Brain microvascular endothelial cell (primary cell): ENCODE measurements at places on chromosomes 12 and 14.

DNA sequence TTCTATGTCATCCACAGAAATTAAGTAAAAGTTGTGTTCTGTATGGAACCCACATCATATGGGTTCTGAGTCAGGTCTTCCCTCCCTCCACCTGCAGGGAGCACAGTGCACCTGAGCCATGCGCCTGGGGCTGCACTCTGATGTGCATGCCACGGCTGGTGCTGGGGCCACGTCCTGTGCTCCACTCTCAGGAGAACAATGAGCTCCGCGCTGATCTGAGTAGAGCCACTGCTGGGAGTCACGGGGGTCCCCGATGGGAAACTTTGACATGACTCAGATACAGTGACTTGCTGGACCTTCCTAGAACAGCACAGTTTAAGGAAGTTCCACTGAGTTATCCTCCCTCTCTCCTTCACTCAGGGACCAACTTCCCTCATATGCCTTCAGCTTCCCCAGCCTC is 683.4 kb downstream of the TMEM121 start:
- no peak for DNase-seq

- DNase-seq: no peak
Observed at GRCh38 chr14:105845725-105846309, 319.4 kb downstream of the TMEM121 start.

DNA sequence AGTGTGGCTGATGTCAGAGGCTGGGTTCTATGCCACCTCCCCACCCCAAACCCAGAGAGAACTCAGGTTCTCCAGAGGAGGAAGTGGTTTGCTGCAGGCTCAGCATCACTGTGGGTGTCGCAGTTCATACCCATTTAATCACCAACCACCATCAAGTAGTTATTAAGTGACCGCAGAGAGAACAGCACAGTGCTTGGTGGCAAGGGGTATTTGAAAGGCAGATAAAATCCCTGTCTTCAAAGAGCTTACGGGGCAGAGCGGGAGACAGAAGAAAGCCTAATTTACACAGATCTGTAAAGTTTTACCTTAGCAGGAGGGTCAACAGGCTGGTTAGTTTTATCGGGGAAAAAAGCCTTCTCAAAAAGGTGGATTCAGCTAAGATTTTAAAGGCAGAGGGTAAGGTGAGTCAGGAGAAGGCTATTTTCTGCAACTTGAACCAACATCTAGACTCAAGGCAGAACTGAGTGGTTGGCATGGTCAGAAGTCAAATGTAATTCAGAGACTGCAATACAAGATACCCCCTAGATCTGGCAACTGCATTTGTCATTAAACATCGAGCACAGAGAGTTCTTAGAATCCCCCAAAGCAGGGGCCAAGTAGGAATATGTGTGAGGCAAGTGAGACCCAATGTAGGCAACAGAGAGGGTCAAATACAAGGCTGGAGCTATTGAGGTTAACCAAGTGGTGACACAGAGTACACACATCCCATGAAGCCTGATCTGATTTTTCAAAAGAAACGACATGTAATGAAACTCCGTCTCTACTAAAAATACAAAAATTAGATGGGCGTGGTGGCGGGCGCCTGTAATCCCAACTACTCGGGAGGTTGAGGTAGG is 13.2 kb downstream of the PXN start:
- no peak for DNase-seq

DNA sequence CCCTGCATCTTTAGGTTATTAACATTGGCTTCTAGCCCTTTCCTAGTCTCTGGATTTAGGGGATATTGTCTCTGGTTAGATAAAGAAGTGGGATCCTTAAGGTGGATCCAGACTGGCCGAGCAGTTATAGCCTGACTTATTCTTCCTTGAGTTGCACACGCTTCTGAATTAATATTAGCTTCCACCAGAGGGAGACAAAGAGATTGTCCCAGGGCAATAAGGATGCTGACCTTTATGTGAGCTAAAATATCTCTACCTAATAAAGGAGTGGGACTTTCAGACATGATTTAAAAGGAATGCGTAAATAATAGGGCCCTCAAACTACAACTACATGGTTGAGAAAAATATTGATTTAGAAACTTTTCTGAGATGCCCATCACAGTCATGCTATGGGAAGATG is 139.7 kb downstream of the SLCO1B3 start:
- DNase-seq: peak; percentile 18

DNA sequence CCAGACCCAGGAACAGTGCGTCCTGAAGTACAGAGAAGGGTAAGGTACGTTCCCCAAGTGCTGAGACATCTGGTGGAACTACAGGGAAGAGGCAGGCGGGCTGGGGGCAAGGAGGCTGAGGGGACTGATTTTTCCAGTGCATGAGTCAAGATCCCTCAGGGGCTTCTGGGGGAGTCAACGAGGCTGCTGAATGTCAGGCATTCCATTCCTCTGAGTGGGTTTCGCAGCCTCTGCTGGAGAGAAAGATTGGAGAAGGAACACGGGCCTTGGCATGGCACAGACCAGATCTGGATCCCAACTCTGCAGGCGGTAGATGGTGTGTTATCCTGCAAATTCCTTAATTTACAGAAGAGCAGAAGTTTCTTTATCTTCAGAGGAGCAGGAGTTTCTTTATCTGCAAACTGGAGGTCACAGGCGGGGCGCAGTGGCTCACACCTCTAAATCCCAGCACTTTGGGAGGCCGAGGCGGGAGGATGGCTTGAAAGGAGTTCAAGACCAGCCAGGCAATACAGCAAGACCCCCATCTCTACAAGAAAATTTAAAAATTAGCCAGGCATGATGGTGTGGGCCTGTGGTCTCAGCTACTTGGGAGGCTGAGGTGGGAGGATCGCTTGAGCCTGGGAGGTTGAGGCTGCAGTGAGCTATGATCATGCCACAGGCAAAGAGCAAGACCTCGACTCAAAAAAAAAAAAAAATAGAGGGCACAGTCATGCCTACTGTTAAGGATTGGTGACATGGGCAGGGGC is 132.6 kb upstream of the MAP1LC3B2 start:
- DNase-seq: peak; percentile 97

- DNase-seq: no peak
Observed at GRCh38 chr12:131415781-131416180, 295.1 kb upstream of the SFSWAP start.

DNA sequence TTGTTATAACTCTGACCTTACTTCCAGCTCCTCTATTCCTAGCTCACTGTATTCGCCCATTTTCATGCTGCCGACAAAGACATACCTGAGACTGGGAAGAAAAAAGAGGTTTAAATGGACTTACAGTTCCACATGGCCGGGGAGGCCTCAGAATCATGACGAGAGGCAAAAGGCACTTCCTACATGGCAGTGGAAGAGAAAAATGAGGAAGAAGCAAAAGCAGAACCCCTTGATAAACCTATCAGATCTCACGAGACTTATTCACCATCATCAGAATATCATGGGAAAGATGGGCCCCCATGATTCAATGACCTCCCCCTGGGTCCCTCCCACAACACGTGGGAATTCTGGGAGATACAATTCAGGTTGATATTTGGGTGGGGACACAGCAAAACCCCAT is 14.5 kb upstream of the PHC1 start:
- no peak for DNase-seq

DNA sequence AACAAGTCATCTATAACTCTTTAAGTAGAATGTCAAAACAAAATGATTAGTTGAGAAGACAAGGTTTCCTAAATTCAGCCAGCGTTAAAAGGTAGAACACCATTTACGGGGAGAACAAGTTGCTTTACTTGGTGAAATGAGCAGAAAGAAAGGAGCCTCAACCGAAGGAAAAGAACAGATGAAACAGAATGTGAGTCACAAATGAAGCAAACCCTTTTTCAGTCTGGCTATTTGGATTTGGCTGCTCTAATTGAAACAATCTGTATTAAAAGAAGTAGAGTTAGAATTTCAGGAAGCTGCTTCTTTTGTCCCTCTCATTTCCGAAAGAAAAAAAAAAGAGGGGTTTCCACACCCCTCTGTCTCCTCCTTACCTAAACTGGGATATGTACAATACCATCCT is 34.6 kb downstream of the CEP128 start:
- no peak for DNase-seq

GRCh38 chr12:44618946-44619345 is 257.2 kb downstream of the NELL2 start:
- DNase-seq: no peak

- peak; percentile 40 for DNase-seq
Observed at GRCh38 chr12:94427501-94428381, 31.9 kb downstream of the CEP83 start.

GRCh38 chr14:68645371-68645770 is 147.5 kb downstream of the ZFP36L1 start:
- DNase-seq: no peak

- no peak for DNase-seq
Observed at GRCh38 chr12:121668750-121669520, 519 bp downstream of the MORN3 start.

DNA sequence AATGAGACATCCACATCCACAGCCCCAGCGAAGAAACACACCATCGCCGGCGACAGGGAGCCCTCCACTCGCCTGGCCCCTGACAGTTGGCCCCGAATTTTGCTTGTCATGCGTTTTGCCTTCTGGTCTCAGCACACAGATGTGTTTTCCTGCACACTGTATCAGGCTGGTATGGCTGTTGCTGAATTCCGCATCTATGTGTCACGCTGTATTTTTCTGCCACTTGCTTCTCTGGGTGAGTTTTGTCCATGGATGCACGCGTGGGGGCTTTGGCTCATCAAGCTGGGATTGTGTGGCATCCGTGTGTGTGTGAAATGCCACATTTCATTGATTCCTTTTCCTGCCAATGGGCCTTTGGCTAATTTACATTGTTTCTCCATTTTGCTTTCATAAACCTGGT is 26.5 kb downstream of the ARL6IP4 start:
- DNase-seq: no peak

DNA sequence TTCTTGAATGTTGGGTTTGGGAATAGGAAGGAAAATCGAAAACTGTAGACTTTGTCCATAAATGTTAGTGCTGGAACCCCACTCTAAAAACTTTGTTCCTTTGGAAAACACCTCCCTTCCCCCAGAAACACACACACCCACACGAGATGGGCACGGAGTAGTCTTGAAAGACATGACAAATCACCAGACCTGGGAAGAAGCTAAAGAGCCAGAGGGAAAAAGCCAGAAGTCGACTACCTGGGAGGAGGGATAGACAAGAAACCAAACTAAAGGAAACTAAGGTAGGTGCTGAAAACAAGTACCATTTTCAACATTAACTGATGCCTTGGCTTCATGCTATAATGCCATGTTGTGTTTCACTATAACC is 925 bp upstream of the NANOG start:
- no peak for DNase-seq

DNA sequence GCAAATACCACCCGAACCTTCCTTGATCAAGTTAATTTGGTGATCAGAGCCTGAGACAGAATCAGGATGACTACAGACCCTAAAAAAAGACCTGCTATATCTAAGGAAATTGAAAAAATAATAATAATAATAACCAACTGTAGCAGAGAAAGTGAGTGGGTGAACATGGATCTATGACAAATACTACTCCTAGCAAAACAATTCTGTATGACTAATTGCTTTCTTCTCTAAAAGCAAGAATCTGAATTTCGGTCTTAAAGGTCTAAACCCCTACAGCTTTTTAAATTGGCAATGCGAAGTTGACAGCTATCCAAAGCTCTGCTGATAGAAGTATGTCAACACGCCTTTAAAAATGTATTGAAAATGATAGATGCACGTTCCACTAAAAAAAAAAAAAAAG is 102.2 kb downstream of the PRKAB1 start:
- DNase-seq: no peak

DNA sequence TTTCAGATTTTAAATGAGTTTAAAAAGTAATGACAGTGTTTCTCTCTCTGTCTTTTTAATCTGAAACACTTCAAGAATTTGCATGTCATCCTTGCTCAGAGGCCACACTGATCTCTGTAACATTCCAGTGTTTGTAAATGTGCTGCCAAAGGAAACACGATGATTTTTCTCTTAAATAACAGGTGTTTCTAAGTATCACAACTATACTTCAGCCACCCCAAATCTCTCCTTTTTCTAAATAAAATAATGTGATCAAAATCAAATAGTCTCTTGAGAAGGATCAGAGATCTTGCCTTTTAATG is 3.3 kb upstream of the GALC start:
- DNase-seq: no peak

- peak; percentile 9 for DNase-seq
Observed at GRCh38 chr14:64478634-64479250, 13.4 kb downstream of the AKAP5 start.

GRCh38 chr12:74408601-74409166 is 129.0 kb upstream of the ATXN7L3B start:
- DNase-seq: no peak

GRCh38 chr14:67749341-67750084 is 47.8 kb downstream of the RDH12 start:
- no peak for DNase-seq

DNA sequence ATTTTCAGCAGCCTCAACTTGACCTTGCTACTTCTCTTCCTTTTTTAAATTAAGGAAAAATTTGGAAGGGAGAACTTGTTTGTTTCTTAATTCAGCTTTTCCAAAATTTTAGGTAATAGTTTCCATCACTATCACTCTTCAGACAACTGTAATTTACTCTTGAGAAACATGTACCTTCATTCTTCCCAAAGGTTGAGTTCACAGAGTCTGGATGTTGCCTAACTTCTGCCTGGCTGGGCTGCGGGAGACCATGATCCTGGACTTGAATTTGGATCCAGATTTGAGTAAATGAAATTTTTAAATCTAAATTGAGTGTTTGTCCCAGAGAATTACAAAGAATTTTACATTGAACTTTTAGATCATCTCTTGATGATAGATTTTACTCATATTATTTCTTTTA is 193.1 kb downstream of the CCDC91 start:
- no peak for DNase-seq

GRCh38 chr12:13223179-13223804 is 26.8 kb downstream of the EMP1 start:
- peak; percentile 68 for DNase-seq

DNA sequence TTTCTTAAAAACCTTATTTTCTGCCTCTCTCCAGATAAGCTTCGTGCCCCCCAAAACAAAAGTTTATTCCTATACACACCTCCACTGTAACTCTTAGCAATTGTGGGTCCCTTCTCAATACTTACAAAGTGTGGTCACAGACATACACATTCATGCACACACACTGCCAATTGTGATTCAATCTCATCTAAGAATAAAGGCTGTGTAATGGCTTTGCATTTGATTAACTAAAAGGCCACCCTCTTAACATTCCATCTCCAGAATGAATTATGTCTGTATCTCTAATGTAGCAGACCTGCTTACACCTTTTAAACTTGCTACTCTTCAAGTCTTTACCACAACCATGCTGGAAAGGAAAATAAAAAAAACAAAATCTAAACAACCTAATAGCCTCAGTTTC is 49.5 kb downstream of the MYF5 start:
- no peak for DNase-seq

GRCh38 chr12:119020406-119021360 is 39.3 kb downstream of the SRRM4 start:
- DNase-seq: no peak

GRCh38 chr12:46493150-46493833 is 120.7 kb upstream of the SLC38A2 start:
- no peak for DNase-seq

- no peak for DNase-seq
Observed at GRCh38 chr14:74147571-74147970, 62.8 kb downstream of the LIN52 start.

- no peak for DNase-seq
Observed at GRCh38 chr14:36509069-36509917, 10.7 kb downstream of the NKX2-1 start.

GRCh38 chr12:72832024-72832423 is 559.9 kb downstream of the TRHDE start:
- no peak for DNase-seq

- DNase-seq: no peak
Observed at GRCh38 chr12:5203274-5203673, 159.6 kb downstream of the KCNA5 start.
